LHCN-M2 (cell line): ENCODE measurements at places on chromosomes 6 and 20. TPM values are rescaled to one million over a fixed set of nuclear protein-coding genes. Genes with fewer than 3 reads are reported as not detected.

DNA sequence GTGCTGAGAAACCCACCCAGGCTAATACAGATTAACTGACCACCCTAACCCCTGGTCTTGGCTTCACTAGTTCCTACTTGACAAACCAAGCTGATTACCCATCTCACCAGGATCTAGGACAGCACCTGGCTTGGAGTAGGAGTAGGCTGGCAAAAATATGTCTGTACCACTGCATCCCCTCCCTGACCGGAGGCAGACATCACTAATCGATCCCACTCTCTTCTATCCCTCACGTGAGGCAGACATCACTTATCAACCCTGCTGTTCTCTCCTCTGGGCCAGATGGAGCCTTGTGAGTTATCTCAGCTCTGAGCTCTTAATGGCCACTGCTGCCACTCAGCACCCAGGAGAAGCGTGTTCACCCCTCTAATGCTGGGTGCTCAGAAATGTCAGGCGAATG, 324.3 kb downstream of the CDH4 start:
- no peak for DNase-seq

DNA sequence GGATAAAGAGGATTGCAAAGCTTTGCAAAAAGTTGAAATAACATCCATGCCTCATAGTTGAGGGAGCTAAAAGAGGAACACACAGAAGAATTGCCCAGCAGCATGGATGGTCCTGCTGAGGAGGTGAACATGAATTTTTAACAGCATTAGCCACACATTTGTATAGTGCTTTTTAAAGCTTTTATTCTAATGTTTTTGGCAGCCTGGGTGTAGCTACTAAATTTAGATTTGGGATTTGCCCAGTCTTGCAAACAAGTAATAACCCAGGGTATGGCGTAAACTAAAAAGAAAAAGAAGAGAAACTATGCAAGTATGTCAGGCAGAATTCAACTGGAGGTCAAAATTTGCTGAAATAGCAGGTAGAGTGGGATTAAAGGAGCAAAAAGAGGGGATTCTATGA, 75.1 kb upstream of the PTPRK start:
- no peak for DNase-seq

Gene EYS
- 0.26 and 0.98 TPM in 2 replicates for total RNA-seq

Gene TREML4
- not detected in 2 replicates for total RNA-seq

DNA sequence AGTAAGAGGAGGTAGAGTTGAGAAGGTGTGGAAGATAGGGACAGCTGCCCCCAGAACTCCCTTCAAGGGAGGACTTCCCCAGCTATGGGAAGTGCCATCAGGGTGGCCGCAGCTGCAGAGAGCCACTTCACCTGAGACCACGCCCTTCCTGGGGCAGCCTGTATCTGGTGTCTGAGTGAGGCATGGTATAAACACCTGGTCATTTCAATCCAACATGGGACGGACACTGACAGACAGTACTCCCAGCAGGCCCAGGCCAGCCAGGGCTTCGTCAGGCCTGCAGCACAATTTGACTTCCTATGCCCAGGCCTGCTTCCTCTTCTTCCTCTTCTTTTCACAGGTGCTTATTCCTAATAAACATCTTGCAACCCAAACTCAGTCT, 4.5 kb downstream of the SOX12 start:
- no peak for DNase-seq

- DNase-seq: peak; percentile 57
These were observed 1.0 kb downstream of the CALHM6 start for GRCh38 chr6:116461932-116462885.

DNA sequence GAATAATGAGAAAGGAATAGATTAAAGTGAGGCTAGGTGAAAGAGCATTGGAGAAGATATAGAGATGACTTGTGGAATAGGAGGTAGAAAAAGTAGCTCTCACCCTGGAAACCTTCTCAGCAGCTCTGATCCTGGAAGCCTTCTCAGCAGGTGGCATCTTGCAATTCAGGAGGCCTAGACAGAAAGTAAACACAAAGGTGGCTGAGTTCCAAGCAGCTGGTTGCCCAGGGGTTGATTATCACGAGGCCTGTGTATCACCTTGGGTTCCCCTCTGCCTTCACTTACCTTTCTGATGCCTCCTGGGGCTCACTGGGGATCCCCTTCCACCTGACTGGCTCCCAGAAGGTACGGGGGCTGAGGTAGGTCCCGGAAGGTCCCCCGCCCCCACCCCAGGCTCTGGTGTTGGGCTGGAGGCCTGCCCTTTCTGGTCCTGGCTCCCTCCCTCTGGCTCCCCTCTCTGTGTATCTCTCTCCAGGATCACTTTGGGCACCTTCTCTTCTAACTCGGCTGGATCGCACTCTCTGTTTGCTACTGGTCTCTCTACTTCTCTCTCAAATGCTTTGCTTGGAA, 9.7 kb downstream of the MDC1 start:
- DNase-seq: no peak

GRCh38 chr6:20572940-20573339, 38.7 kb downstream of the CDKAL1 start:
- DNase-seq: peak; percentile 51

- no peak for DNase-seq
These were observed 123.0 kb downstream of the JARID2 start for GRCh38 chr6:15368873-15369272.

DNA sequence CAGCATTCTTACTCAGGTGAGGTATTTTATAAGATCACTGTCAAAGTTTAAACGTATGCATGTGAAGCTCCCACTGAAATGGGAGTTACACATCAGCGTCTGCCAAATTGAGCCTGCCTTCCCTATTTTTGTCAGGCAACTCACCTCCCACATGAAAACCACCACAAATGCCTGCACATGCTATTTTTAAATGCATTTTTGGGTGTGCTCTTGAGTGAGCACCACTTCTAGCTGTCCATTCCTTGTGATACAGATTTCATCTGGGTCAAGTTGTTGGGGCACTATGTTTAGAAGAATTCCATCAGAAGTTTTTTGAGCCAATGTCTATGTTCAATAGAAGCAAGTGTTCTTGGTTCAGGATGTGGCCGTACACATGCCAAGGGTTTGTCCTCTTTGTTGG, 71.7 kb upstream of the RIPPLY2 start:
- DNase-seq: no peak

DNA sequence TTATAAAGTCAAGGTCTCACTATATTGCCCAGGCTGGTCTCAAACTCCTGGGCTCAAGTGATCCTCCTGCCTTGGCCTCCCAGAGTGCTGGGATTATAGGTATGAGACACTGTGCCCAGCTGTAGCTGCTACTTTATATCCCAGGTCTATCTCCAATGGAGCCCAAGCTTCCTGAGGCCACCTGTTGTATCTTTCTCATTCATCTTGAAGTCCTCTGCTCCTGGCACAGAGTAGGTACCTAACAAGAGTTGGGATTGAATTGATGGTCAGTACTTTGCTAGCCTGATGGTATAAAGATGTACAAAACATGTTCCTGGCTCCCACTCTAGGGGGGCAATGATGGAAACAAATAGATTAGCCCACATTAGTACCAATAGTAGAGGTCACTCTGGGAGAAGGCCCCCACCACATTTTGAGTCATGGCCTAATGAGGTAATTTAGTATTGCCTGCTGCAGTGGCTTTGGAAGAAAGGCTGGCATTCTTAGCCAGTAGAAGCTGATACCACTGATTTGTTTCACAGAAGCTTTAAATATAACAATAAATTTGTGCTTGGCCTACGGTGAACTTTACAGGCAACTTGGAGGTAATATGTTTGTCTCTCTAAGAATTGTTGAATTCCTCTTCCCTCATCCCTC, 5.4 kb downstream of the PTPN1 start:
- DNase-seq: no peak

- DNase-seq: peak; percentile 56
These were observed 44.8 kb upstream of the TGM2 start for GRCh38 chr20:38209736-38210405.

GRCh38 chr6:42551217-42551616, 12.6 kb upstream of the UBR2 start:
- no peak for DNase-seq

- no peak for DNase-seq
These were observed 468.4 kb downstream of the PHF3 start for GRCh38 chr6:64104051-64104450.

DNA sequence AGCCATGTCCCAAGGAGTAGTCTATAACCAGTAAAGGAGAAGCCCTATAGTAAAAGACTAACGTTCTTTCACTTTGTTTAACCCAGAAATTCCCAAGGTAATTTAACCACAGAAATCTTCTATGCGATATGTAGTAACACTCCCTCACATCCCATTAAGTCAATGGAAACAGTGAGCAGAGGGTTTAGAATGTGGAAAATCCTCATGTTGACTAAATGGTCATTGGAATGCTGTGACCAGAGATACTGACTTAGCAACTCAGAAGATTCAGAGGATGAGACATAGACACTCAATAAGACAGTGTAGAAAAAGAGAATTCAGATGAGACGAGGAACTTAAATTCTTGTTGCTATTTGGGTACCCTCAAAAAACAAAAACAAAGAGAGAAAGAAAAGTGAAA, 562.2 kb upstream of the NOX3 start:
- no peak for DNase-seq

- DNase-seq: no peak
These were observed 33.7 kb upstream of the TENT5A start for GRCh38 chr6:81786150-81786549.

Gene HTR1E
- total RNA-seq: not detected in 2 replicates

- peak; percentile 92 for DNase-seq
These were observed 121.0 kb downstream of the BCAS1 start for GRCh38 chr20:53949319-53949839.

DNA sequence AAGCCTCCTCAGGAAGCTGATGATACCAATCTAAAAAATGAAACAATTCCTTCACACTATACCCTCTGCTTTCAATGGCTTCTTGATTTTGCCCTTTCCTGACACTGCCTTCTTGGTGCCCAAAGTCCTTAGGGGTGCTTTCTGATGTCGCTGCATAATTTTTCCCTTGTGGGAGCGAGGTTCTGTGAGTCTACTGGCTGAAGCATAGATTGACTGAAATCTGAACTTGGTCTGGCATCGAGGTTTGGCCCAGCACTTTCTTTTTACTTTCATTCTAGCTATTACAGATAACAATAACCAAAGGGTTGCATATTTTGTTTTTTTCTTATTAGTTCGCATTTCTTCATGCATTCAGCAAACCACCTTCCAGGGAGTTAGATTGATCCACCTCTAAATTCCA, 65.8 kb downstream of the E2F3 start:
- DNase-seq: no peak

DNA sequence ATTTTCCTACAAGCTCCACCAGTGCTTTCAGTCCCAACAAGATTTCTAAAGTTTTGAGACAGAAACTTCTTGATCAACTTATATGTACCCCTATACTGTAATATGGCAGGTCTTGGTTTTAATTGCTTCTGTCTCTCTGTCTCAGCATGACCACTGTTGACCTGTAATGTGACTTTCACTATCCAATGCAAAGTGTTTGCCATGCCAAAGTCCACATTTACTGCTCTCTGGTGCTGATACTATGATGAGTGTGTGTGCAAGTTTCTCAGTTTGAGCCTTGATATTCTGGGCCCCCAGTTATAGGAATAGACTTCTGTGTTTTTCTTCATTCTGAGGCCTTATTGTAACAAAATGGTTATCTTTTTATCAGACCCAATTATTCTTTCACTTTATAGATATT, 45.8 kb downstream of the OR2J2 start:
- DNase-seq: no peak

DNA sequence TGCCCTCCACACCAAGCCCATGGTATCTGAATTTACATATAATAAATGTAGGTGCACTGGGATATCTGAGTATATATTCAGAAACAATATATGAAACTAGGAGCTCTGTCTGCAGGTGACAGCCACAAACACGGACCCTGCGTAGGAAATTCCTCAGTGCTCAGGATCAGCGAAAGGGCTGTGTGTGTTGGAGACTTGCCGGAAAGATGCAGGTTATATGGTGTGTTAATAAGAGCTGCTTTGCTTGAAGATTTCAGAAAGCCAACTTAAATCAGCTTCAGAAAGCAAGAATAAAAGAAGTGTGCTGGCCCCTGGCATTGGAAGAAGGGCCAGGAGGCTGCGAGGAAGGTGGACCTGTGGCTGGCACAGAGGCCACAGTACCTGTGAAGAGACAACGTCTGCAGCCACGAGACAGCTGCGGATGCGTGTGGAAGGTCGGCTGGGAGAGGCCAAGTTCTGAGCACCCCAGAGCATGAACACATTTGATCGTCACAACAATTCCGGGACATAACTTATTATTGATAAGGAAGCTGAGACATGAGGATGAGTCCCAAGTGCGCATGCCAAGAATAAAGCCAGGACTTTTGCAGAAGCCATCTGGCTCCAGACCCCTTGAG, 183.2 kb downstream of the DLL1 start:
- no peak for DNase-seq

DNA sequence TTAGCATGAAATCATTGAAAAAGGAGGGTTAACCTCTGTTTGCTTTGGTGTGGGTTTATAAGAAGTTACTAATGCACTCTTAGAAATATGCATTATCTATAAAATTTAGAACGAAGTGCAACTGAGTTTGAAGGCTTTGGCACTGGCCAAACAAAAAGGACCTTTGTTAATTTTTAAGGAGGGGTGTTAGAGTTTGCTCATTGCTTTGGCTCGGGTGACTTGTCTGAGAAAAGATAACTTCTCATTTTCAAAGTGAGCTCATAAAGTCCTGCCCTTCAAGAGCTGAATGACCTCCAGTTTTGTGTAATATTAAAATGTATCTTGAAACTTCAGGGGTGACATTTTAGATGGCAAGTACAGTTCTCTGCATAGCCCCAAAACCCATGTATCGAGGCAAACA, 25.9 kb downstream of the NEDD9 start:
- DNase-seq: no peak

Gene TRDN
- total RNA-seq: not detected in 2 replicates

Gene DUSP15
- 0.11 TPM in 1 of 2 replicates, not detected in the other for total RNA-seq

DNA sequence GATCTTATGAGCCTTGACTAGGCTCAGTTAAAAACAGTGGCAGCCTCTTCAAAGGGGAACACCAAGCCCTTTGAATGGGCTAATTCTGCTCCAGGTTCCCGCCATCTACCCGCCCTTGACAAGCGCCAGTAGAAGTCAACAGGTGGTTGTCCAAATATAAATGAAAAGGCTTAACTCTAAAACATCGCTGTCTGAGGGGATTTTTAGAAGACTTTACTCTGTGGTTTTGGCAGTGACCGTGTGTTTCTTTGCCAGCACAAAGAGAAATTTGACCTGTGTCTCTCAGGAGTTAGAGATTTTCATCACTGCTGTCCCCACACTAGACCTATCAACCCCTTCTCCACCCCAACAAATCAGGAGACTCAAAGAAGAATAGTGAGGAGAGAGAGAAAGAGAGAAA, 19.8 kb upstream of the SIM1 start:
- DNase-seq: peak; percentile 56

DNA sequence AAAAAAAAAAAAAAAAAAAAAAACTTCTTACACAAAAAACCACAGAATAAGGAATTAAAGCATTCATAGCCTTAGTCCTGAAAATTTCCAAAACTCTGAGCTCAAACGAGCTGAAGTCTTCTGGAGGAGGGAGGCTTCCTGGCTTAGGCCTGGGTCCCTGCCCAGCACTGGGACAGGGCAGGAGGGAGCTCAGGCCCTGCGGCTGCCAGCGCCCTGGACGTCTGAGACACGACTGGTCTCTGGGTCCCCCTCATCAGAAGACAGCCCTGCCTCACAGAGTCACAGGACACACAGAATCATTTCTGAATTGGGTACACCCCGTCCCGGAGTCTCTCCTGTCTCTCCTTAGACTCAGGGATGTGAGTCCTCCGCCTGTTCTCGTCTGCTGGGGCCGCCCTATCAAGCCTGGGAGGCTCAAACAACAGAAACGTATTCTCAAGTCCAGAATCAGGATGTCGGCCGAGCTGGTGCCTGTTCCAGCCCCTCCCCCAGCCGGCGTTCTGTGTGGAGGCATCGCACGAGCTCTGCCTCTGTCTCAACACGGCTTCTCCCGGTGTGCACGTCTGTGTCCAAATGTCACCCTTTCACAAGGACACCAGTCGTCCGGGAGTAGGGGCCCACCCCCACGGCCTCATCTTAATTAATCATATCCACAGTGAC, 39.4 kb downstream of the ZBTB46 start:
- no peak for DNase-seq

Gene AGPAT4
- 2.3 and 5.7 TPM in 2 replicates for total RNA-seq
